ENCODE measurements at places on chromosomes 4 and X.

- no peak for DNase-seq
Observed at GRCh38 chr4:169251291-169252235, 19.2 kb downstream of the SH3RF1 start.

GRCh38 chr4:102560571-102561341, 59.6 kb downstream of the NFKB1 start:
- no peak for DNase-seq

- DNase-seq = no peak
Observed at GRCh38 chr4:158280856-158281255, 70.6 kb downstream of the TMEM144 start.

GRCh38 chr4:186592445-186592844, 37.1 kb upstream of the MTNR1A start:
- DNase-seq = no peak

DNA sequence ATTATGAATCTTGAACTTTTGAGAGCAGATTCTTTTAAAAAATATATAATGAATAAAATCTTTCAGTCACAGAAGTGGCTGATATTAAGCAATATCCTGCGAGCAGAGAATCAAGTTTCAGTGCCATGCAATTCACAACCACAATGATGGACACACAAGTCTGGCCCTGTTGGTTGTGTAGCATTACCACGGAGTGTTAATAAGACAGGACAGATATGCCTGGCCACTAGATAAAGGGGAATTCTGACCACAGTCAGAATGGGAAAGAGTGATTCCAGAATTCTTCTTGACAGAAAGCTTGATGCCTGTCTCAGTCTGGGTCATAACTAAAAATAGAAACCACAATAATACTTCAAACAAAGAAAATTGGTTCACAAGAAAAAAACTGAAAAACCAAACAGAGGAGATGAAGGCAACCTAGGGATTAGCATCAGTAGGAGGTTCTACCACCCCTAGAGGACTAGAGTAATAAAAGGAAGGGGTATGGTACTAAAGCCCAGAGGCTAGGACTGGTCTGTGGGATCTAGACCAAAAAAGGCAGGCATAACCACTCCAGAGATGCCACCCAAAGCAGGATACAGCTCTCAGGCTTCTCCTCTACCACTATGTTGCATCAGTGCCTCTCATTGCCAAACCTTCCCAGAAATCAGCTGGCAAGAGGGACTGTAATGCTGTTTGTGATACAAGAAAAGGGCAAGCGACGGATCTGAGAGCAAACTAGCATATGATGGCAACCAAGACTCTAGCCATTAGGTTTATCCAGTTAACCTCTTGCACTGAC, 59.0 kb downstream of the RNF150 start:
- no peak for DNase-seq
